Renal cortical epithelial cell (primary cell): ENCODE measurements at places on chromosomes 5 and 9.

DNA sequence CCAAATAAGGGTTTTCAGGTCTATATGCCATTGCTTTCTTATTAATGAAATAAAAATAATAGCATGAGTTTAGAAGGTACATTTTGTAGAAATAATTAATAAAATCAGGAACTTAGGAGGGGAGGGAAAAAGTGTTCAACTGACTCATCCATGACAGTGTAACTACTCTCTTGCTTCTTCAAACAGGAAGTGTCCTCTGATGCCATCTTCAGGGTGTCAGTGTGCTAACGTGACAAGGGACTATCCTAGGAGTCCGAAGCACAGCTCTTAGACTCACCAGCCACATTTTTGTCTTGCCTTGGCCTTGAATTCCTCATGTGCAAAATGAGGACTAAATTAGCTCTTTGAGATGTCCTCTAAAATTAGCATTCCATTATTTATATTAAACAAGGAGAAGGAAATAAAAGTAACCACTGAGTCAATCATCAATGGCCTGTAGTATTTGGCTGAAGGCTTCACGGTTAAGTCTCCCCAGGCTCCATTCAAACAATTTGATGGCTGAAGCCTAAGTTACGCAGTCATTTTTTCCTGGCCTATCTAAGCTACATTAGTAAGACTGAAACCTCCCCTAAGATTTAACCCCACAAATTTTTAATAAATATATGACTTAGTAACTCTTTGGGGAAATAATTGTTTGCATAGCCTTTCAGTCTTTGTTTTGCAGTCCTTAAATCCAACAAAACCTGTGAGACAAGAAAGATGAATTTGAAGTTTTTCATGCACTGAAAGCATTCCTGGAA is 151.1 kb downstream of the ARL15 start:
- DNase-seq: peak; percentile 28

DNA sequence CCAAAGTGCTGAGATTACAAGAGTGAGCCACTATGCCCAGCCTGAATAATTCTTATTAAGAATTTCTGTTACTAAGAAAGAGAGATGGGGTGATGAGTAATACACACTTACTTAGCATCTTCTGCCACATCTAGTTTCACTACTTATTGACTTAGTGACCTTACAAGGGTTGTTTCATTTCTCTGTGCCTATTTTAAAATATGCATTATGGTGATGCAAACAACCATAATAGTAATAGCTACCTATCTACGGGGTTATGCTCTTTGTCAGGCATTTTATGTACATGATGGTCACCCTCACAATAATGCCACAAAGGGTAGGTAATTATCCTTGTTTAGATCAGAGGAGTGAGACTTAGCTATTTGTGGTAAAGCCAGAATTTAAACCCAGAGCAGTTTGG is 499.0 kb upstream of the SGCD start:
- no peak for DNase-seq

DNA sequence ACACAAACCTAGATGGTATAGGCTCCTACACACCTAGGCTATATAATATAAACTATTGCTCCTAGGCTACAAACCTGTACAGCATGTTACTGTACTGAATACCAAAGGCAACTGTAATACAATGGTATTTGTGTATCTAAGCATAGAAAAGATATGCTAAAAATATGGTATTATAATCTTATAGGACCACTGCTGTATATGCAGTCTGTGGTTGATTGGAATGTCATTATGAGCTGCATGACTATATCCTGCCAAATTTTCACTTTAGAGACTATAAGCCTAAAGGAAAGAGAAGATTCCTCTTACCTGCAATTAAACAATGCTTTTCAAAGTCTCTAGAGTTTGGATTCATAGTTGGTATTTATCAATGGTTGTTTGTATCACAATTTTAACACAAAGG is 24.7 kb upstream of the ACOT12 start:
- DNase-seq: no peak

DNA sequence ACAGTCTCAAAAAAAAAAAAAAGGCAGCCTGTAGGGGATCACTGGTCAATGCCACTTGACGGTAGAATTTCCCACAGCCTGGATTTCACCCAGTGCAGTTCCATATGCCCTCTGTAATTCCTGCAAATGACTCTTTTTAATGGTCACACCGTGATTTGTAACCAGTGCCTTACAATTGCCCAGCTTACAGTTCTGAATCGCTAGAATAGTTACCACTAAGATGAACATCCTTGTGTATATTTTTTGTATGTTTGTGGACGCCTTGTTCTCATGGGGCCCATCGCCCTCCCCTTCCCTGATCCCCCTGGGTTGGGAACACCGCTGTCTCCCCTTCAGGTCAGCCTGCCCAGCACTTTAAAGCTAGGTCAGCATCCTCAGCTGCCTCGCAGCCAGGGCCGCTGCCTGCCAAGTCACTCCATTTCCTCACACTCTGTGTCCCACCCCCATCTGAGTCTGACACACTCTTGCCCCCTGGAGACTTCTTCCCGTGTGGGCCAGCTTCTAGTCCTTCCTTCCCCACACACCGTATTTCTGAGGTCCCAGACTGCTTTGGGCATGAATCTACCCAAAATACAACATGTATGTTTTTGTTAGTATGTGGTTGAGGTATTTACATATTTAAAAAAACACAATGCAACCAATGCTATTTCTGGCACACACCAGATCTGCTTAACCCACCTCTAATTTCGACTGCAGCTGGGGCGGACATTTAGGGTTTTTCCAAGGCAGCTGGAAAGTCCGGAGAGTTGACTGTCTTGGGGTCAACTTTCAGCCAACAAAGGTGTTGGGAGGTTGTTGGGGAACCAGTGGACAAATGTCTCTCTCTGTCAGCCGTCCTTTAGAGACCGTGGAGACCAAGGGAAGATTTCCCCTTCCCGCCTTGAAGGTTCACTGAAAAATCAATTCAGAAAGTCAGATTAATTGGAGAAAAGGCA is 120.5 kb upstream of the NEK6 start:
- DNase-seq: no peak

DNA sequence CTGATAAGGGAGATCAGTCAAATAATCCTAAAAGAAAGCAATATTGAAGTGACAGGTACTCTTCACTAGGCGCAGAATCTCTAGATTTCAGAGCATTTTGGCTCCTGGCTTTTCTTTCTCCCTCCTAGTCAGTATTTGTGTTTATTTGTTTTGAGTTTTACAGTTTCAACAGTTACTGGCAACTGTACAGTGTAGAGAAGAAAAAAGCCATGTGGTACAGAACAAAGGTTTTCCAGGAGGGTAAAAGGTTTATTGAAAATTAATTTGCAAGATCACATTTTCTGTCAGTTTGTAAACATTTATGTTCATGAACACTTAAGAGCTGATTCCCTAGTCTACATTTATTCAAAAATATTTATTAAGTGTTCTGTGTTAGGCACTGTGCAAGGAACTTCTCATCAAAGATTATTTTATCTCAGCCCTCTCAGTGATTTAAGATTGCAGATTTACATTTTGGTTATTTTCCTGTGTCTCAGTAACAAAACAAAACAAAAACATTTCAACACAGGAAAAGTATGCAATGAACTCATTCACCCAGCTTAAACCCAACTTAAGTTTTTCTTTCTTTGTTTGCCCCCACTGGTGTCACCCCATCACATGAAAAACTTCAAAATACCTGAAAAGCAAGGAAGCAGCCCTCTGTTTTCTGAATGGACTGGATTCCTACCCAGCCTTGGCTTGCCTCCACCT is 12.9 kb downstream of the MINAR2 start:
- DNase-seq: peak; percentile 2

- DNase-seq: peak; percentile 96
Observed at GRCh38 chr5:56638061-56638621, 177.2 kb upstream of the MAP3K1 start.

GRCh38 chr5:98111686-98112085 is 661.8 kb upstream of the RGMB start:
- DNase-seq: no peak

GRCh38 chr5:133996683-133997252 is 8.0 kb downstream of the VDAC1 start:
- no peak for DNase-seq

DNA sequence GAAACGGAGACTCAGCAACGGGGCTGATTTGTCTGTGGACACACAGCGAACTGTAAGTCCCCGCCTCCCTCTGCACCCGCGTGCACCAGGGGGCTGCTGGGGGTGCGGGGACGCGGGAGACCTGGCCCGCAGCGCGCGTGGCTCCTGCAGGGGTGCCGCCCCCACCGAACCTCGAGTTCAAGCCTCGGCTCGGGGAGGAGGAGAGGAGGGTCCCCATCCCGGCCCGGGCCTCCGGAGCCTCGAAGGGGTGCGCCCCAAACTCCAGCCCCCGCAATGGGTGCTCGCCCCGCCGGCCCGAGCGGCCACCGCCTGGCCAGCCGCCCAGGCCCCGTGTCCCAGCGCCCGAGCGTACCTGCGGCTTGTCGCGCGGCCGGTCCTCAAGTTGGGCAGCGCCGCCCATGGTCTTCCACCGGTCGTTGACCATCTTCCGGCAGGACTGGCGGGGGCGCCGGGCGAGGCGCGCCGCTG is 829 bp downstream of the FIBCD1 start:
- DNase-seq: no peak

GRCh38 chr5:179227580-179228311 is 117.5 kb downstream of the ADAMTS2 start:
- DNase-seq: no peak
